ENCODE measurements at places on chromosomes 2 and 18.

DNA sequence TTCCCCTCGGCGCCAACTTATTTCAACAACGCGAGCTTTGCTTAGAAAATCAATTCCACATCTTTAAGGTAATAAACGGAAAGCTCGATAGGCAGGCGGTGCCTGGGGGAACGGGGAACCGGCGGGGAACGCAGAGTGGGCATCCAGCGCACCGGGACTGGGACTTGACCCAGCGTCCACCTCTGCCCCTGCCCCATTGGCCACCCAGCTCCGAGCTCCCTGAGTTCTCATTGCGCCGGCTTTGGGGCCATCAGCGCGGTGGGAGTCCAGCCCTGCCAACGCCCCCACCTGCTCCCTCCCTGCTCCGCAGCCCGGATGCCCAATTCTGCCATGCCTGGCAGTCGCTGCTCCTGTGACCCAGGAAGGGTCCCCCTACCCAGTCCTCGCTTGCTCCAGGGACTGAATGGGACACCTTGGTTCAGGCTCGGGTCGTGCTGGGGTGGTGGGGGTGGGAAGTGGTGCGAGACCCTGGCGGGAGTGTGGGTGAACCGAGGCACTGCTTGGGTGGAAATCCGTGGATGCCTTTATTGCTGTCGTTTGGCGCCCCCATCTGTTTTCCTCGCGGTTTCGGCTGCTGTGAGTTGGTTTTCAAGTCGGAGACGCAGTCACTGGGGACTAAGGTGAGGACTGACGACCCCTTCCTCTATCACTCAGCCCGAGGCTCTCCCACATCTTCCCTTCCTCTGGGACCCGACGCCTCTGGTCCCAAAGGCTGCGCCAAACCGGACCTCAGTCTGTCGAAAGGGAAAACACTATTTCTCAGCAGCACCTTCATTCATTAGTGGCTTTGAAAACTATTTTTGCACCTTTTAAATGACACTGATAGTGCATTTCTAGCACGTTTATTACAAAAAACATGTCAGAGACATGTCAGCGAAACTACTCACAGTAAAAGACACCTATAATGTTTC, 2.4 kb upstream of the EVX2 start:
- peak; percentile 62 for DNase-seq

DNA sequence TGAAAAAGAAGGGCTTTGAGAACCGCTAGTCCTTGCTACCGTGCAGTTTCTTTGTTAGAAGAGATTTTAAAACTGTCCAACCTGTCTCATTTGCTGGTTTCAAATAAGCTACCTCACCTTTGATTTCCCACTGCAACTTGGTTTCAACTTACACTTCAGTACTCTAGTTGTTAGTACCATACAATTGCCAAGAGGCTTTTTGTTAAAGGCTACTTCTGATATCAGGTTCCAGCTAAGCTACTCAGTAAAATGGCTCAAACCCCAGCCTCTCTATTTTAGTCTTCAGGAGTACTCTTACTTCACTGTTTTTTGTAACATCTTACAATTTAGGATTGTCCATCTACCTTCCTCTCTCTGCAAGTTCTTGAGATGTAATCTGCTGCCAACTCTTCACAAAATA, 91.6 kb downstream of the INO80D start:
- DNase-seq: no peak

DNA sequence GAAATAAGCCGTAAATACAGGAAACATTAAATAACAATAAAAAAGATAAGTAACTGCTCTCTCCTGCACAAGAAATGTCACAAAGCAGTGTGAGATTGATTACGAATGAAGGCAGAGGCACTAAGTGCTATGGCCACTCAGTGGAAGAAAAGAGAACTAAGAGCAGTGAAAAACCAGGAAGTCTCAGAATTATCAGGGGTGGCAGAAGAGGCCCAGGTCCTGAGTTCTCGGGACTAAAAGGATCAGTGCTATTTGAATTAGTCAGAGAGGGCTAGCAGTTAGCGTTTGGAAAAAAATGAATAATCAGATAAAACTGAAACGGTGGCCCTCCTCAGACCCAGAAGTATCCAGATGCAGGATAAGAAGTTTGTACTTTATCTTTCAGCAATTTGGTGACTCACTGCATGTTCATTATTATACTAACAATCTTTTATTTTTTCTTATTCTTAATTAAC, 367.1 kb downstream of the ZEB2 start:
- no peak for DNase-seq

DNA sequence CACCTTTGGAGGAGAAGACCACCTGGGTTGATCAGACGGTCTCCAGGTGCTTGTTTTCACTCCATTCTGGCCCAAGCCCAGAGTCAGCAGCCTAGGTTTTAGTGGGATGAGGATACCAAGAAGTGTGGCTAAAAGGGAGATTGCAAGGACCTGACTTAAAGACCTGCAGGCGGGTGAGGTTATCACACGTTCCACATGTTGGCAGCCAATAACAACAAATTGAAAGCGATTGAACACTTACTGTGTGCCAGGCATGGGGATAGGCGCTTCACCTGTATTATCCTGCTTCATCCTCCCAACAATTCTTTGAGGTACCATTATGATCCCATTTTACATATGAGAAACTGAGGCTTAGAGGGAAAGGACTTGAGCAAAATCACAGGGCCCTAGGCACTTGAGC, 5.0 kb downstream of the ARL4C start:
- DNase-seq: no peak

DNA sequence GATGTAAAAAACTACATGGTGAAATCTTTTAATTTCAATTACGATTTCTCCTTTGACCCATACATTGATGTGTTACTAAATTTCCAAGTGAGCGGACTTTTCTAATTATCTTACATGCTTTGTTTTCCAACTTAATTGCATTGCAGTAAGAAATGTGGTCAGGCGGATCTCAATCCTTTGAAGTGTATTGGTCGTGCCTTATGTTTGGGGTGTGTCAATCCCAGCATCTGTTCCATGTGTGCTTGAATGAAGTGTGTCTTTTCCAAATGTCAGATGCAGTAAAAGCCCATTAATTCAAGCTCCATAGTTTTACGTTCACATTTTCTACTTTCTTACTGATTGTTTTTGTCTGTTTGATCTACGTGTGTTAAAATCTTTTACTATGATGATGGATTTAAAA, 113.1 kb downstream of the UXS1 start:
- no peak for DNase-seq

DNA sequence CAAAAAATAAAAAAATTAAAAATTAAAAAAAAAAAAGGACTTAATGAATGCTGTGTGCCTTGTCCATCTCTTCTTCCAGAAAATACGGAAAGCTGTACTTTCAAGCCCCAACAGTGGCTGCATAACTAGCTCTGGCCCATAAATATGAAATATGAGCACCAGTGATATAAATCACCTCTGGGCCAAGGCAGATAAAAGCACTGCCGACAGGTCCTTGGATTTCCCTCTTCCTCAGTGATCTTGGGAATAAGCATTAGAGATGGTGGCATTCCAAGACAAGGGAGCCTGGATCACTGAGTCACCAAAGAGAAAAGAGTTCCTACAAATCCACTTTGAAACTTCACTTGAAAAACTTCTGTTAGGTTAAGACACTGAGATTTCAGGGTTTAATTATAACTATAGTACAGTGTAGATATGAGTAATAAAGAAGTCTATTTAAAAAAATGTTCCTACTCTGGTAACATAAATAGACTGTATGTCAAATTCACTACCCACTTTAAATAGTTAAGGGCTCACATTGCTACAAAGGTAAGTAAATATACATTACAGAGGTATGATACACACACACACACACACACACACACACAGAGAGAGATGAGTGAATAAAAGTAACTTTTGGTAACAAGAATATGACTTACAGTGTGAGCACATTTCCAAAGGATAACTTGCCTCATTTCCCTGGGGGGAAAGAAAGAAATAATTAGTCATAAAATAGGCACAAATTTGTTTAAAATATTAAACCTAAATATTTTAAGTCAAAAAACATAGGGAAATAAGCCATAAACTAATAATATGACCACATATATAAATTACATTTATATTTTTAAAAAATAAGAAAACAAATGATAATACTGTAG, 35.6 kb downstream of the PPP3R1 start:
- DNase-seq: no peak

GRCh38 chr2:51707625-51708024, 675.7 kb upstream of the NRXN1 start:
- DNase-seq: no peak

GRCh38 chr2:169159686-169160085, 90.3 kb downstream of the DHRS9 start:
- DNase-seq: no peak

- no peak for DNase-seq
Measured at GRCh38 chr2:502831-503230, 174.4 kb downstream of the TMEM18 start.

DNA sequence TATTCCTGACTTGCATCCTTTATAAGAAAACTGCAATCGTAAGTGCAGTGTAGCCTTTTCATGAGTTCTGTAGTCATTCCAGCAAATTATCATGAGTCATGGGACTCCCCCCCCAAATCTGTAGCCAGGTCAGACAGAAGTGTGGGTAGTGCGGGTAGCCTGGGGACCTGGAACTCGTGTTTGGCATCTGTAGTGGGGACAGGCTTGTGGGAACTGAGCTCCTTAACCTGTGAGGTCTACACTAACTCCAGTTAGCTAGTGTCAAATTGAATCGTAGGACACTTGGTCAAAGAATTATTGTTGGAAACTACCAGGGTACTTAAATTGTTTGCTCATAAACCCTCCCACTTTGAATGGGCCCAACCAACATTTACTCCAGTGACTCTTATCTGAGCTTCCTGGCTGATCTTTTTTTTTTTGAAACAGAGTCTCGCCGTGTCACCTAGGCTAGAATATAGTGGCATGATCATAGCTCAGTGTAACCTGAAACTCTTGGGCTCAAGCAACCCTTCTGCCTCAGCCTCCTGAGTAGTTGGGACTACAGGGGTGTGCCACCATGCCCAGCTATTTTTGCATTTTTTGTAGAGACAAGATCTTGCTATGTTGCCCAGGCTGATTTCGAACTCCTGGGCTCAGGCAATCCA, 12.4 kb downstream of the PFN4 start:
- no peak for DNase-seq
